GDM1 (cell line): ENCODE measurements at places on chromosomes 2 and 18.

- no peak for DNase-seq
Measured at GRCh38 chr18:79635427-79635726, 44.2 kb upstream of the CTDP1 start.

DNA sequence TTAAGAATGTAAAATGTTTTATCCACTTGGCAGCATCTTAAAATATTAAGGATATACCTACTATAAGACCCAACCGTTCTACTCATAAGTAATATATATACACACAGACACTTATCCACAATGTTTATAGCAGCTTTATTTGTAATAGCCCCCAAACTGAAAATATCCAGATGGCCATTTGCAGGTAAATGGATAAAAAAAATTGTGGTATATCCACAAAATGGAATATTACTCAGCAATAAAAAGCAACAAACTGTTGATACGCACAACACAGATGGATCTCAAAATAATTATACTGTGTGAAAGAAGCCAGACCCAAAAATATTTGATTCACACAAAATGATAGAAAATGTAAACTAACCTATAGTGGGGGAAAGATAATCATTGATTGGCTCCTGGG lies 122.0 kb downstream of the ARHGAP28 start:
- no peak for DNase-seq

DNA sequence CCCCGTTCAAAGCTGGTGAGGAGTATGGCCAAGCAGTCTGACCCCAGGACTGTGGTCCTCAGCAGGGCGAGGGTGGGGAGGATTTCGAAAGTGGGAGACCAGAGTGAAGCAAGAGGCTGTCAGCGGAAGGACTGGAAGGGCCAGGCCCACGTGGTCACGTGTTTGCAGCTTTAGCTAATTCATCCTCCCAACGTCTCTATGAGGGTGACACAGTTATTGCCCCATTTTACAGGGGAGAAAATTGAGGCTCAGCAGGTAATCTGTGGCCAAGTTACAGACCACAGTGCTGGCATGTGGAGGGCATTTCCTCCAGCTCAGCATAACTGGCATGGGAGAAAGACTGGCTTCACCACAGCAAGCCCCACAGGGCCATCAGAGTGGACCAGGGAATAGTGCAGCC lies 45.4 kb upstream of the LTBP1 start:
- no peak for DNase-seq

- DNase-seq = no peak
Measured at GRCh38 chr2:184597571-184597991, 748 bp upstream of the ZNF804A start.

- DNase-seq = no peak
Measured at GRCh38 chr2:25310965-25311864, 30.5 kb downstream of the DNMT3A start.

DNA sequence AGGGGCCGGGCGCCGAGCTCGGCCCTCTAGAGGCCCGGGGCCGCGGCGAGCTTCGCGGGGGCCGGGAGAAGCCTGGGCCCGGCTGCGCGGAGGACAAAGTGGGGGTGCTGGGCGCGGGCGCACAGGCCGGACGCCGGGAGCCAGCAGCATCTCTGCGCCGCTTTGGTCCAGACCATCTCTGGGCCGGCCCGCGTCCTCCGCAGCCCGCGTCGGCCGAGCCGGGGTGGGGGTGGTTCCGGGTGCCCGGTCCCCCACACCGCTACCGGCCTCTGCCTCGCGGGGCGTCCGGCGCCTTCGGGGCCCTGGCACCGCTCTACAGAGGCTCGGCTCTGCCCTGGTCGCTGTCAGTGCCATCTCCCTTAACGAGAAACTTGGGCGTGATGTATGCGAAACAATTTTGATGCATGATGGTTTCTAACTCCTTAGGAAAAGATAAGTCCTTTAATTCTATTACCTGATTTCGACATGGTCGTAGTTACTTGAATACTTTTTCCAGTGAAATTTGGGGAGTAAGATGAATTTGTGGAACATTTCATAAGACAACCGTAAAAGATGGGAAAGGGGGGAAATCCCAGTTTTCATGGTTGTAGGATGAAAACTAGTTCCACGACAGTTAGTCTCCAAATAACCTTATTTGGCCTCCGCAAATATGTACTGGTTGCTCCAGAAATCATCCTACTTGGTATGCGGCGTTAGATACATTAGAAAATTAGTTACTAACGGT lies 562 bp downstream of the TWSG1 start:
- no peak for DNase-seq

DNA sequence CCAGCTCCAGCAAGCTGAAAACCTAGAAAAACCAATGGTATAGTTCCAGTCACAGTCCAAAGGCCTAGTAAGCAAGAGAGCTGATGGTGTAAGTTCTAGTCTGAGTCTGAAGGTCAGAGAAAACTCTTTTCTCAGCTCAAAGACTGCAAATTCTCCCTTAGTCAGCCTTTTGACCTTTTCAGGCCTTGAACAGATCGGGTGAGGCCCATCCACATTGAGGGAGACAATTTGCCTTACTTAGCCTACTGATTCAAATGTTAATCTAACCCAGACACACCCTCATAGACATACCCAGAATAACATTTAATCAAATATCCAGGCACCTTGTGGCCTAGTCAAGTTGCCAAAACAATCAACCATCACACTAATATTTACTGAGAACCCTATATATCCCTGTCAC lies 110.8 kb upstream of the KCNJ3 start:
- no peak for DNase-seq

GRCh38 chr18:52341608-52342381 lies 1.8 kb downstream of the DCC start:
- no peak for DNase-seq

DNA sequence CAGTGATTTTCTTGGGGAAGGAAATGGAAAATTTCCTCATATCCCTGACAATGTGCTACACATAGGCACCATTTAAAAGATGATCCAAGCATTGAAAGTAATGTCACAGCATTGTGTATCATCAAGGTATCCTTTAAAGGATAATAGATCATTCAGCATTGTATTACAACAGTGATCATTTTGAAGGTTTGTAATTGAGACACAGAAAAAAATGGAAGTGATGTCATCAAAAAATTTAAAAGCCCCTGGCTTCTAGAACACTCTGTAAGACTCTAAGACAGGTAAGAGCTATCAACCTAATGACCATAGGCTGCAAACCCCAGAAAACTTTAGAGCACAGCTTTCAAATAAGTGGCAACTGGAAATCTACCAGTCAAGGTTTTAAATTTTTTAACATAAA lies 271.4 kb downstream of the ETAA1 start:
- DNase-seq = no peak

- DNase-seq = no peak
Measured at GRCh38 chr2:99169534-99169933, 11.3 kb downstream of the MITD1 start.

- no peak for DNase-seq
Measured at GRCh38 chr18:28161608-28162599, 15.0 kb downstream of the CDH2 start.
